ENCODE measurements at places on chromosomes 12 and 14.

DNA sequence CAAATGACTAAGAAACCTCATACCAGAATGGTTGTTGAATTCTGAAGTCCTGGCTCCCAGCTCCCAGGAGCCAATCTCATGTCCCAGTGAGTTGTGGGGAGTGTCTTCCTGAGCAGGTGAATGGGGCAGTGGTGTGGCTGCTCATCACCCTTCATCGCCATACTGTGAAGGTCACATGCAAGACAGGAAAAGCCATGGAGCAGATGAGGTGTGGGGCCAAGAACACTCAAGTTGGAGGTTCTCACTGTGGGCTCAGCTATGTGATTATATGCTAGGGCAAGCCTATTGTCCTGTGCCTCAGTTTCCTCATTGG, 16.6 kb upstream of the TSPAN11 start:
- no peak overlapping the region for H3K27ac ChIP-seq
- H3K27me3 ChIP-seq = peaks cover 4% of the 10 kb centered on the region
- H3K4me3 ChIP-seq = no peak overlapping the region
- H3K4me1 ChIP-seq = no peaks in the 10 kb centered on the region
- no peaks in the 10 kb centered on the region for H3K36me3 ChIP-seq

DNA sequence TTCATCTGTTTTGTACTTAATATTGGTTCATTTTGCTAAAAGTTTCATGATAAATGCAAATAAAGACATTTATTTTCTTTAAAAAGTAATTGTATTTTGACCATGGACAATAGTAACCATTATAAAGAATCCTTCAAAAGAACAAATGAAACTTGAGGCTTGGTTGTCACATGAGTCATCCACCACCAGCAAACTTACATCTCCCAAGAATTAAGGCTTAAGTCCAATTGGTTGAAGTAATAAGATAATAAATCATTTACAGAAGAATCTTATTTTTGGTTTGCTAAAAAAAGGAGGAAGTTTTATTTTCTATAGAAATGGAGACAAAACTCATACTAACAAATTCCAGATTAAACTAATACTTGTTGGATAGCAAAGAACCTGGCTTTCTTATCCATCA, 84.8 kb upstream of the KITLG start:
- DNase-seq = no peak
- H3K36me3 ChIP-seq = no peaks in the 10 kb centered on the region
- H3K4me3 ChIP-seq = no peak overlapping the region
- H3K27ac ChIP-seq = no peak overlapping the region
- H3K4me1 ChIP-seq = no peaks in the 10 kb centered on the region
- H3K27me3 ChIP-seq = no peaks in the 10 kb centered on the region

- H3K27ac ChIP-seq = no peak within 1 kb of the TSS
- no peaks in the 10 kb centered on the region for H3K4me1 ChIP-seq
- H3K27me3 ChIP-seq = no peaks in the 10 kb centered on the region
- no peak within 1 kb of the TSS for H3K4me3 ChIP-seq
Measured at GRCh38 chr14:93926873-93927799, at the start of gene FAM181A. Gene FAM181A, plus strand, starts transcription at chr14:93927344. Its CDS starts 942 bp downstream, at chr14:93928286.

- H3K27ac ChIP-seq = no peak overlapping the region
- no peaks in the 10 kb centered on the region for H3K4me1 ChIP-seq
- H3K4me3 ChIP-seq = no peak overlapping the region
- no peaks in the 10 kb centered on the region for H3K36me3 ChIP-seq
- H3K27me3 ChIP-seq = no peaks in the 10 kb centered on the region
Measured at GRCh38 chr14:78451319-78451695, 281.1 kb downstream of the NRXN3 start.

GRCh38 chr12:53195516-53196420, 11.3 kb downstream of the ITGB7 start:
- no peak for DNase-seq
- H3K27ac ChIP-seq = no peak overlapping the region
- no peak overlapping the region for H3K4me3 ChIP-seq
- H3K4me1 ChIP-seq = peaks cover 2% of the 10 kb centered on the region

DNA sequence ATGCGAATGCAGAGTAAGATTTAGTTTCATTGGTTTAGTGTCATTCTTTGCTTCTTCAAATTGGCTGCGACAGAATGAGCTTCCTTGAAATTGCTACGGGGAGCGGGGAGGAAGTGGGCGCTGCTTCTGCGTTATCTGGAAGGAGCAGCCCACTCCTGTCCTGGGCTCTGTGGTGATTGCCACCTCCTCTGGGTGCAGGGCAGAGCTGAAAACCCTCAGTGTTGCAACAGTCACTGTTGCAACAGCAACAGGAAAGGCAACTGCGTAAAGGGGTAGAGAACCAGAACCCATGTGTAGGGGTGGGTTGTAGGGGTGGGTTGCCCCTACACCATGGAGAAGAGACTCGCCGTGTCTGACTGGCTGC, 57.7 kb downstream of the MAX start:
- H3K4me1 ChIP-seq = peaks cover 18% of the 10 kb centered on the region
- H3K27me3 ChIP-seq = no peaks in the 10 kb centered on the region
- peaks cover 6% of the 10 kb centered on the region for H3K36me3 ChIP-seq
- no peak for DNase-seq

DNA sequence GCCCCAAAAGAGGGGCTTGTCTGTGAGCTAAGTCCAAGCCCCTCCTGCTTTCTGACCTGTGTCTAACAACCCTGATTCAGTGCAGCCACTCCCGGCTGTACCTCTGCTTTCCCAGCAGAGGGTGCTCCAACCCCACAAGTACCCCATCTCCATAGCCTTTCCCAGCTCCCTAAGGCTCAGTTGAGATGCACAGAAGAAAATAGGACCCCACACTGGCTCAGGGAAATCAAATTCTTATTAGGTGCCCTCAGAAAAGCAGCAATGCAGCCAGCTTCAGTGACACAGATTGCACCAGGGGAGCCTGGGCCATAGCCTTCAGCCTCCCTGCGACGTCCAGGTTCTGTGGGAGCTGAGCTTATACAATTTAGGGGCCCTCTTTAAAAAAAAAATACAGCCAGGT, 49.9 kb downstream of the LRRC74A start:
- peak; percentile 17 for DNase-seq
- no peaks in the 10 kb centered on the region for H3K36me3 ChIP-seq
- no peaks in the 10 kb centered on the region for H3K27me3 ChIP-seq
- H3K27ac ChIP-seq = no peak overlapping the region
- no peaks in the 10 kb centered on the region for H3K4me1 ChIP-seq

DNA sequence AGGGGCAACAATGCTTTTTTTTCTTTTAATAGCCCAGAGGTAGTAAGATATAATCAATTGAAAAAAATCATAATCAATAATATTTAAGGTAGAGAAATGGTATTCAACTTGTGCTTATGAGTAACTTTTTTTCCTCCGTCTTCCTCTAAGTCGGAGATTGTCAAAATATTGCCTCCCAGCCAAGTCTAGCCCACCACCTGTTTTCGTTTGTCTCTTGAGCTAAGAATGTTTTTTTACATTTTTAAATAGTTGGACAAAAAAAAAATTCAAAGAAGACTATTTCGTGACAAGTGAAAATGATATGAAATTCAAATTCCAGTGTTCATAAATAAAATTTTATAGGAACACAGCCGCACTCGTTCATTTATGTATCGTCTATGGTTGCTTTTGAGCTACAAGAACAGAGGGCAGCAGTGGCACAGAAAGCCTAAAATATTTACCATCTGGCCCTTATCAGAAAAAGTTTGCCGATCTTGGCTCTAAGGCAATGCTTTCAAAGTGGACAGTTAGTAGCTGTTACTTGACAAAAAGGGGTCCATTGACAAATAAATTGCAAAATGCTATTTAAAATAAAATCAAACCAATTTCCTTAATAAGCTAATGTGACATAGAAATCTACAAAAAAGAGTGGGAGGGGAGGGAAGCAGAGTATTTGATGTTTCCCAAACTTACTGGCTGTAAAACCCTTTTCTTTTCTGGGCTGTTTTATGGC, 40.8 kb upstream of the MAX start:
- H3K4me1 ChIP-seq = peaks cover under 1% of the 10 kb centered on the region
- no peaks in the 10 kb centered on the region for H3K36me3 ChIP-seq
- H3K4me3 ChIP-seq = no peak overlapping the region
- H3K27ac ChIP-seq = no peak overlapping the region

DNA sequence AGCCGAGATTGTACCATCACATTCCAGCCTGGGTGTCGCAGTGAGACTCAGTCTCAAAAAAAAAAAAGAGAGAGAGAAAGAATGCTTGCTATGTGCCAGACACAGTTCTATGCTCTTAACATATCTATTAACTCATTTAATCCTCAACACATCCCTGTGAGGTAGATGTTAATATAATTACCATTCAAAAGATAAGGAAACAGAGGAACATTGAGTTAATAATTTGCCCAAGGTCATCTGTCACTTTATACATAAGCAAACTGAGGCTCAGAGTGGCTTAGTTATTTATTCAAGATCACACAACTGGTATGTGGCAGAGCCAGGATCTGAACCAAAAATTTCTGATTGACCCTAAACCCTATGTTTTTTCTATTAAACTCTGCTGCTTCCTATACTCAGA, 116.1 kb upstream of the BCAT1 start:
- H3K27me3 ChIP-seq = no peaks in the 10 kb centered on the region
- no peaks in the 10 kb centered on the region for H3K36me3 ChIP-seq
- no peaks in the 10 kb centered on the region for H3K4me1 ChIP-seq
- no peak overlapping the region for H3K27ac ChIP-seq
- H3K4me3 ChIP-seq = no peak overlapping the region

DNA sequence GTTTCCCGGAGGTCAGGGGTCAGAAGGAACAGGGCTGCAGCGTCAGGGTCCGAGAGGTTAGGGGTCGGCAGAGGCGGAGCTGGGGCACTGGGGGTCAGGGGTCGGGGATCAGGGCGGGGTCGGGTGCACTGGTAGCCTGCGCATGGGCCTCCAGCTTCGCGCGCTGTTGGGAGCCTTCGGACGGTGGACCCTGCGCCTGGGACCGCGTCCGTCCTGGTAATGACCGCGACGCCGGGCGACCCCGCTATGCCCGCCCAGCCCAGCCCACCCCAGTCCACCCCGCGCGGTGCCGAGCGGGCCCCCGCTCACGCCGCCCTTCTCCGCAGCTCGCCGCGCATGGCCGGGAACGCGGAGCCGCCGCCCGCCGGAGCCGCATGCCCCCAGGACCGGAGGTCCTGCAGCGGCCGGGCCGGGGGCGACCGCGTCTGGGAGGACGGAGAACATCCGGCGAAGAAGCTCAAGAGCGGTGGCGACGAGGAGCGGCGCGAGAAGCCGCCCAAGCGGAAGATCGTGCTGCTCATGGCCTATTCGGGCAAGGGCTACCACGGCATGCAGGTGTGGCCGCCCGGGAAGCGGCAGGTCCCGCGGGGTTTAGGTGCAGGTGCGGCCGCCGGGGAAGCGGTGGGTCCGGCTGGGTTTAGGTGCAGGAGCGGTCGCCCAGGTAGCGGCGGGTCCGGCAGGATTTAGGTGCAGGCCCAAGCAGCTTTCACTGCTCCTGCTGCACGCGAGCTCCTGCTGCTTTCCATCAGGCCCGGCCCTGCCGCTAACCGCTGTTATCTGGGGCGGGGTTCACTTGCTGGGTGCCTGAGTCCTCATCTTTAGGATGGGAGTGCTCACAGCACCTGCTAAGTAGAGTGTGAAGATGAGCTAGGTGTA, 743 bp downstream of the PUS1 start:
- peak overlapping the region; percentile 82 for H3K4me3 ChIP-seq
- peaks cover 8% of the 10 kb centered on the region for H3K4me1 ChIP-seq
- no peak for DNase-seq
- H3K27me3 ChIP-seq = no peaks in the 10 kb centered on the region

DNA sequence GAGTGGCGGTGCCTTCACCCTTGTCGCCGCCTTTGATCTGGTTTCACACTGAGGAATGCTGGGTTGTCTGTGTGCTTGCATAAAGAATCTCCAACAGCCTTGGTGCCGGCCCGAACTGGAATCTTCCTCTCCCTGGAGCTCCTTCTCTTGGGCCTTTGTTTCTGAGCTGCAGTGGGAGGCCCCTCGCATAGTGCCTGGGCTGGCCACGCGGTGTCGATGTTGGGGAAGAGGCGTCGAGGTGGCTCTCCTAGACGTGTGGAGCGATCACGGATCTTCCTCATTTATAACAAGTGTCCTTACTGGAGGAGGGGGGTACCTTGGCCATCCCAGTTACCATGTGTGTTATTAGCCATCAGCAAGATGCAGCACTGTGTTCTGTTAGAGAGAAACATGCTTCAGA, 60.6 kb downstream of the ADGRD1 start:
- H3K27me3 ChIP-seq = no peaks in the 10 kb centered on the region
- no peaks in the 10 kb centered on the region for H3K4me1 ChIP-seq
- H3K4me3 ChIP-seq = no peak overlapping the region
- H3K36me3 ChIP-seq = no peaks in the 10 kb centered on the region

DNA sequence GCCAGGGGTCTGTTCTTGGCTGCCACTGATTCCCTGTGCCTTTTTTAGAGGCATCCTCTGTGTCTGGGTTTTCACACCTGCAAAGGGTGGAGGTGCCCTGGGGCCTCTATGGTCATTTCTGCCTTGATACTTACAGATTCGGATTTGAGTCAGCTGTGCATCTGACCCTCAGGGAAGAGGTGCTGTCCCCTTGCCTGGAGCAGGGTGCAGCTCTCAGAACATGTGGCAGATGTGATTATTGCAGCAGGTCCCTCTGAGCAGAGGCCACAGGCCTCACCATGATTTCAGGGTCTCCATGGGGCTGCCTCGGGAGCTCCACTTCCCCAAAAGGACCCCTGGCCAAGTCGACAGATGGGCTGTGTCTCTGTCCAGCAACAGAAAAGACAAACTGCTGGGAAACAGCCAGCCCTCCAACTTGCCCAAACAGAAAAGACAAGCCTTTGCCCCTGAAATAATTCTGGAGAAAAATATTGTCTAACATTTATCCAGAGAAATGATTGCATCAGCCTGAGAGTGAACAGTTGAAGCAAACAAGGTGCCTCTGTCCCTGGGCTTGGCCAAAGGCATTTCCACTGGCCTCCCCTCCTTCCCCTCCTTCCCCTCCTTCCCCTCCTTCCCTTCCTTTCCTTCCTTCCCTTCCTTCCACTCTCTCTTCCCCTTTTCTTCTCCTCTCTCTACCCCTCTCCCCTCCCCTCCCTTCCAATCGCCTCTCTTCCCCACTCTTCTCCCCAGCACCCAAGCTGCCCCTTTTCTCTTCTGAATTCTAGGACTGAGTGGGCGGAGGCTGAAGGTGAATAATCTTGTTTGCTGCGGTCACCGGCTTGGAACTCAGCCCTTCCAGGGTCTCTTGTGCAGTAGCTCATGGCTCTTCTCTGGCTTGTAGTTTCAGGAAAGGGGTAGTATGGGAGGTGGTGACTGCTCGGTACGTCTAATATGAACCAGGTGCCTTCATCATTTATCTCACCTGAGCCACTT, 676 bp downstream of the SERPINA3 start:
- no peak overlapping the region for H3K4me3 ChIP-seq
- no peak for DNase-seq
- H3K27ac ChIP-seq = no peak overlapping the region
- no peaks in the 10 kb centered on the region for H3K36me3 ChIP-seq

GRCh38 chr14:105091517-105092170, 26.4 kb upstream of the GPR132 start:
- H3K27me3 ChIP-seq = no peaks in the 10 kb centered on the region
- H3K4me3 ChIP-seq = peak overlapping the region; percentile 65
- H3K27ac ChIP-seq = peak overlapping the region; percentile 74
- peak; percentile 95 for DNase-seq
- peaks cover 45% of the 10 kb centered on the region for H3K4me1 ChIP-seq
- H3K36me3 ChIP-seq = no peaks in the 10 kb centered on the region

GRCh38 chr14:91008759-91009409, 51.6 kb downstream of the RPS6KA5 start:
- no peak for DNase-seq
- peaks cover 11% of the 10 kb centered on the region for H3K4me1 ChIP-seq
- H3K4me3 ChIP-seq = no peak overlapping the region
- H3K36me3 ChIP-seq = no peaks in the 10 kb centered on the region
- H3K27ac ChIP-seq = no peak overlapping the region
- H3K27me3 ChIP-seq = no peaks in the 10 kb centered on the region
